T-helper 2 cell (primary cell): ENCODE measurements at places on chromosomes 4 and X.

DNA sequence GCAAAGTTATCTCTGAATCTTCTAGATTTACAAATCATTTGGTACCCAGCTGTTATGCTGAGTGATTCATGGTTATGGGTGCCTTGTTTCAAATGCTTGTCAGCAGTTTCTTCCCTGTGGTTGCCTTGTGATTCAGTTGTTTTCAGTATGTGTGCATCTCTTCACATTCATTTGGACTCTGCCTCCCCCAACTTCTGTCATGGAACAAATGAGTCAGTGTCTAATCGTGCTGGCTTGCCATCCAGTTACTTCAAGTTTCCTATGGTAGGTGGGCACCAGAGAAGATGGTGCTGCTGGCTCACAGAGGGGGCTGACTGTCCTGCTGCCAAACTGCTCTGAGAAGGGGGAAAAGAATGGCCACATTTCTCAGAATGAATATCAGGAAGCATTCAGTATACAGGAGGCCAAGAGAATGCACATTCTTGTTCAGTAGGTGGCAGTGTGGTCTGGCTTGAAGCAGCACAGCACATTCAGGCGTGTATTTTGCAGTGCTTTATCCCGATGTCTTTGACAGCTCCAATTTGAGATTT, 260.9 kb downstream of the GLUD2 start:
- DNase-seq: no peak

GRCh38 chrX:97636473-97637140, 752.9 kb downstream of the RPA4 start:
- no peak for DNase-seq

GRCh38 chrX:150063674-150064073, 125.4 kb upstream of the EOLA2 start:
- DNase-seq: no peak

- no peak for DNase-seq
Observed at GRCh38 chr4:55820279-55820678, 689 bp downstream of the EXOC1L start.

GRCh38 chr4:36053930-36054329, 190.4 kb downstream of the ARAP2 start:
- DNase-seq: no peak

GRCh38 chr4:133270021-133270570, 121.0 kb downstream of the PCDH10 start:
- no peak for DNase-seq

DNA sequence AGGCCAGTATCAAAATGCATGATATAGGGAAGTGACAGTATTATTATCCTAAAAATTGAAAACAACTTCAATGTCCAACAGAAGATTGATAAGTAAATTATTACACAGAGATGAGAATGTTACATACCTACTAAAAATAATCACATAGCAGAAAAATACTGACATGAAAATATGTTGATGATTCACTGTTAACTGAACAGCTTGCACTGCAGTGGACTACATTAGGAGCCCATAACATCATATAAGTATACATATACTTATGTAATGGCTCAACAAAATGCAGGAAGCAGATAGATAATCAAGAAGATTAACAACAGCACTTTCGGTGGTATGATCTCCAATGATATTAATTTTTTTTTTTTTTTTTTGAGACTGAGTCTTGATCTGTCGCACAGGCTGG, 7.1 kb downstream of the CLOCK start:
- DNase-seq: no peak

GRCh38 chr4:477686-478085, 21.3 kb downstream of the ZNF721 start:
- DNase-seq: no peak

GRCh38 chrX:129717892-129718291, 20.9 kb upstream of the XPNPEP2 start:
- DNase-seq: no peak

DNA sequence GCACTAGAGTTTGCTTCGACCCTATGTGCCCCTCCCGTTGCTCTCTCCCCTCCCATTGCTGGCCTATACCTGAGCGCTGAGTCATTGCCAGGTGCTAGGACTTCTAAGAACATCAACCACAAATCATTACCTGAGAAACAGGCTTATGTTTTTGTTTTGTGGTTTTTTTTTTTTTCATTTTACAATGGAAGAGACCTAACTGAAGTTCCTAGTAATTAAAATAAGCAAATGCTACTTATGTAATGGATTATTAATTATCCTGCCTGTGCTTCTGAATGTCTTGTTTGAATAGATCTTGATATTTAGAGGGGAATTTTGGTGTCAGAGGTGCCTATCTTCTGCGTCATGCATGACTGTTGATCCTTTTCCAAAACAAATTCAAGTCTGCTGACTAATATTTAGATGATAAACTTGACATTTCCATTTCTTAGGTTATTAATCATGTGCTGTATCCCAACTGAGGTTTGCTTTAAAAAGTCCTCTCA, 275.4 kb upstream of the CPEB2 start:
- no peak for DNase-seq

- DNase-seq: no peak
Observed at GRCh38 chrX:57681341-57681740, 1.3 kb upstream of the NLRP2B start.

DNA sequence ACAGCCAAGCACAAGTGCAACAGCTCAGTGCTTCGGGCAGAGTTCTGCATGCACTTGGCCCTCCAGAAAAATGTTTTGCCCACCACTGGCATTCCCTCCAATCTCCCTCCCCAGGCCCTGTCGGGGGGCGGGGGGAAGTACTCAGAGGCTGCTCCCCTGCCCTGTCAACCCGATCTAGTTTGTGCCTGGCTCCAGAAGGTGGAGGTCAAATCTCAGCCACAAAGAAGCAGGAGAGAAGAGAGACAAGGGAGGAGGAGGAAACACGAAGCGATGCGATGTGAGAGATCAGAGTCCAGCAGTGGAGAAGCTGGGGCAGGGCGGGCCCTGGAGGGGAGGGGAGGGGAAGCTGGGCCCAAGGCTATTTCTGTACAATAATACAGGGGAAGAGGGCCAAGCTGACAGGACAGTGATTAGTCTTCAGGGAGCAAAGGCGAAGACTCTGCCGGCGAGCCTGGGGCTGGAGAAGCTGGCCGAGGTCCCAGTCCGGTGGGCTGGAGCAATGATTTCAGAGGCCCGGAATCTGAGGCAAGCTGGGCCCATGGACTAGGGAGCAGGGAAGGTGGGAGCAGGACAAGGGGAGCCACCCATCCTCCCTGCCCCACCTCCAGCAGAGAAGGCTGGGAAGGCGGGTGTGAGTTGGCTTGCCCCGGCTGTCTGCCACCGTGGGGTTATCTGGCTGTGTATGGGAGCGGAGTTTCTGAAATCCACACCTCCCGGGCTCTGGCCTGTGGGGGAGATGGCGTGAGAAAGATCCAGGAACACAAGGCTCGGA, 167.1 kb downstream of the EFNB1 start:
- DNase-seq: no peak

DNA sequence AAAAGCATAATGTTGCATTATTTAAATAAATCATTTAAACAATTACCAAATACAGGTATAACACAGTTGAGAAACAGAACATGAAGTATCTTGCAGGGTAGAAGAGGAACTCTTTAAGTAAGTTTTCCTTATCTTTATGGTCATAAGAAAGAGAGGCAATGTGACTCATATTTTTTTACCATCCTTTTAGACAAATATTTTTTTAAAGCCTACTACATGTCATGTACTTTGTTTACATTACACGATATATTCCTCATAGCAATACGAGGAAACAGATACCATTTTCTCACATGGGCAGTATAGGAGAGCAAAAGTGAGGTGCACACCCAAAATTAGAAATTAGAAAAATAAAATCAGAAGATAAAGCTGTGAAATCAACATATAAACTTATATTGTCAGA, 49.3 kb upstream of the EPHA5 start:
- DNase-seq: no peak

DNA sequence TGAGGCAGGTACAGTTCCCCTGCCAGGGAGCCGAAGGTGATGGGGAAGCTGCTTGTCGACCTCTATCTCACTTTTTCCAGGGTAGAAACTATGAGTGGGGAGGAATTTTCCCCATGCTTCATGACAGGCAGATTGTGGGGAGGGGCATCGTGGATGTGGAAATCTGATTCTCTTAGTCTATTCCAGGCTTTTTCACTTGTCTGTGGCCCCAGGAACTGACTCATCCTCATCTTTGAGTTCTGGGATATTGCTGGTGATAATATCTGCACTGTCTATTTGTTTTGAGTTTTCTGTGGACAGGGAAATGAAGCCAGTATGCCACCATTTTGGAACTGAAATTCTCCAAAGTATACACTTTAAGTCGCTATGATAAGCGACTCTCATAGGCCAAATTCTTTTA, 7.6 kb upstream of the TLR2 start:
- no peak for DNase-seq

DNA sequence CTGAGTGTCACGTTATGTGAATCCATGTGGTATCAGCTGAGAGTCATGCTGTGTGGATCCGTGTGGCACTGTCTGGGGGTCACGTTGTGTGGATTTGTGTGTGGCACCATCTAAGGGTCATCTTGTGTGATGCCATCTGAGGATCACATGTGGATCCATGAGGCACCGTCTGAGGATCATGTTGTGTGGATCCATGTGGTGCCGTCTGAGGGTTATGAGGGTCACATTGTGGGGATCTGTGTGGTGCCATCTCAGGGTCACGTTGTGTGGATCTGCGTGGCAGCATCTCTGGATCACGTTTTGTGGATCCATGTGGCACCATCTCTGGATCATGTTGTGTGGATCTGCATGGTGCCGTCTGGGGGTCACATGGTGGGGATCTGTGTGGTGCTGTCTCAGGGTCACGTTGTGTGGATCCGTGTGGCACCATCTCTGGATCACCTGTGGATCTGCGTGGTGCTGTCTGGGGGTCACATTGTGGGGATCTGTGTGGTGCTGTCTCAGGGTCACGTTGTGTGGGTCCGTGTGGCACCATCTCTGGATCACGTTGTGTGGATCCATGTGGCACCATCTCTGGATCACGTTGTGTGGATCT, 6.9 kb downstream of the PDE6B start:
- DNase-seq: no peak

GRCh38 chr4:172232966-172233365, 419.8 kb downstream of the GALNTL6 start:
- no peak for DNase-seq

- DNase-seq: peak; percentile 51
Observed at GRCh38 chrX:154775419-154776349, 13.0 kb downstream of the DKC1 start.

DNA sequence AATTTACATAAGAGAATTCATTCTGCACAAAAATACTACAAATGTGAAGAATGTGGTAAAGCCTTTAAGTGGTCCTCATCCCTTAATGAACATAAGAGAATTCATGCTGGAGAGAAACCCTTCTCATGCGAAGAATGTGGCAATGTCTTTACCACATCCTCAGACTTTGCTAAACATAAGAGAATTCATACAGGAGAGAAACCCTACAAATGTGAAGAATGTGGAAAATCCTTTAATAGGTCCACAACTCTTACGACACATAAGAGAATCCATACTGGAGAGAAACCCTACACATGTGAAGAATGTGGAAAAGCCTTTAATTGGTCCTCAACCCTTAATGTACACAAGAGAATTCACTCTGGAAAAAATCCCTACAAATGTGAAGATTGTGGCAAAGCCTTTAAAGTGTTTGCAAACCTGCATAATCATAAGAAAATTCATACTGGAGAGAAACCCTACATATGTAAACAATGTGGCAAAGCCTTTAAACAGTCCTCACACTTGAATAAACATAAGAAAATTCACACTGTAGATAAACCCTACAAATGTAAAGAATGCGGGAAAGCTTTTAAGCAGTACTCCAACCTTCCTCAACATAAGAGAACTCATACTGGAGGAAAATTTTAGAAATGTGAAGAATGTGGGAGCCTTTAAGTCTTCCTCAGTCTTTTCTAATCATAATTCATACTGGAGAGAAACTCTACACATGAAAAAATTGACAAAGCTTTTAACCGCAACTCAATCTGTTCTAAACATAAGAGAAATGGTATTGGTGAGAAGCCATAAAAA, 37.4 kb downstream of the ZNF718 start:
- no peak for DNase-seq

DNA sequence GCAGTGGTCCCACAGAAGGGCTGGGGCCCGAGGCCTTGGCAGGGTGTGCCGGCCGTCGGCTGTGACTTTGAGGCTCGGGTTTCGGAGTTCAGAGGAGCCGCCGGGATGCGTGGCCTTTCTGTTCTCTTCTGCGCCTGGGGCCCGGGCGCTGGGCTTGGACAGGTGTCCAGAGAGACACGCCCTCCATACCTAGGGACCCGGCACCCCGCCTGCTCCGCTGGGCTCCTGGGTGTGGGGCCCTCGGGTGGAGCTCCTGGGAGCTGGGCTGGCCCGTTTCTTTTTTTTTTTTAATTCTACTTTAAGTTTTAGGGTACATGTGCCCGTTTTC, 11.3 kb downstream of the FGFRL1 start:
- DNase-seq: no peak

DNA sequence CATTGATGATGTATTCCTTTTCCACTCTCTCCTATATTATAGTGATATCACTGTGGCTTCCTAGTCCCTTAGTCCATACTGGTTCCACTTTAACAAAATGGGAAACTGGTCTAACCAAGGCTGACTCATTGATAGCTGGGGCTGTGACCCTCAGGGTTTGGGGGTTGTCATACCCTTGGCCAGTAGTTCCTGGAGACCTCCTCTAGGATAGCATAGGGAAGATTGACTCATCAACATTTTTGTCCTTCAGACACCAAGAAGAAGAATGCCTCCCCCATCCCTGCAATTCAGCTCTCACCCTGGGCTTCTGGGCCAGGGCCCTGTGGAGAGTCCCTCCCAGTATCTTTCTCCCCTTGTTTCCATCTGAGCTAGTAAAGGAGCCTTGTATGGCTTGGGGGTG, 68.8 kb upstream of the PRPS1 start:
- no peak for DNase-seq

DNA sequence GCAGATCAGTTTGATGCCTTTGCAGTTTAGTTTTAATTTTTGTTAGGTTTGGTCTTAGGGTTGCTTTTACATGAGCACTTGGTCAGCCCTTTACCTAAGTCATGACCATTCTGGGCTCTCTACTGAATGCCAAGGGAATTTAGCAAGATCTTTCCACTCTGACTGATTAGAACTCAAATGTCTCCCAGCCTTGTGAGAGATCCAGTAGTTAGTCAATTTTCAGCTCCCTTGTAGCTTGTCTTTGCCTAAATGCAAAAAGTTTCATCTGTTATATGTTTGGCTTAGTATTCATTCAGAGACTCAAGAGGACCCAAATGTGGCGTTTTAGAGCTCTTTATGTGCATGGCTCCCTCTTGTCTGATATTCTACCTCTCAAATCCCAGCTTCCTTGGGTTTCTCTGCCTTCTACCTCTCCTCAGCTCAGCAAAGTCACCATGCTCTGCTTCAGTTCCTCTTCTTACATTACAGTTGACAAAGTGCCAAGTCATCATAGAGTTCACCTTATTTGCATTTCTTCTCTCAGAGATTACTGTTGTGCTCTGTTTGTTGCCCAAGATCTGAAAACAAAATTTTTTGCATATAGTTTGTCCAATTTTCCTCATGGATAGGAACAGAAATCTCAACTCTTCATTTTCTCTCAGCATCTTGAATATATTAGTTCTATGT, 17.5 kb upstream of the JAKMIP1 start:
- no peak for DNase-seq
